ENCODE measurements at places on chromosomes 4 and X.

- DNase-seq, result no peak
Measured at GRCh38 chrX:1086444-1087409, 125.7 kb downstream of the CRLF2 start.

- DNase-seq, result no peak
Measured at GRCh38 chrX:85109235-85109634, 105.6 kb downstream of the APOOL start.

GRCh38 chrX:120316587-120317283, 5.5 kb upstream of the TMEM255A start:
- no peak for DNase-seq

DNA sequence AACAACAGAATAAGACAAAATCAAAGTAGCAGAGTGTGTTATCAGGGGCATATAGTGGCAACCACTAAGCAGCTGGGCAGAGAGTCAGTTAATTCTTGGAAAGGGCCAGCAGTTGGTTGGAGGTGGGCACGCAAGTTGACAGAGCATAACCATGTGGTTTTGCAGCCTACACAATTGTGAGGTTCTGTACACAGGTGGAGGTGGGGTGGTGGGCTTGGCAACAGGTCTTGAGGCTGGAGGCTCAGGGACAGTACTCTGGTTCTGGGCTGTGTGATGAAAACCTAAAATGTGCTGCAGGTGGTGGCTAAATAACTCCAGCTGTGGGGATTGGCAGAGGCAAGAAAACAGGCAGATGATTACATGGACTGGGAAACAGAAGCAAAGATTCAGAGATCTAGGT, 1112.7 kb downstream of the PDHA2 start:
- no peak for DNase-seq

- DNase-seq, result no peak
Measured at GRCh38 chr4:112901962-112902411, 147.5 kb upstream of the ANK2 start.

All from natural killer cell (primary cell).